HFFc6 (cell line): ENCODE measurements at places on chromosomes 2 and 18. TPM values are rescaled to one million over a fixed set of nuclear protein-coding genes. Genes with fewer than 3 reads are reported as not detected.

DNA sequence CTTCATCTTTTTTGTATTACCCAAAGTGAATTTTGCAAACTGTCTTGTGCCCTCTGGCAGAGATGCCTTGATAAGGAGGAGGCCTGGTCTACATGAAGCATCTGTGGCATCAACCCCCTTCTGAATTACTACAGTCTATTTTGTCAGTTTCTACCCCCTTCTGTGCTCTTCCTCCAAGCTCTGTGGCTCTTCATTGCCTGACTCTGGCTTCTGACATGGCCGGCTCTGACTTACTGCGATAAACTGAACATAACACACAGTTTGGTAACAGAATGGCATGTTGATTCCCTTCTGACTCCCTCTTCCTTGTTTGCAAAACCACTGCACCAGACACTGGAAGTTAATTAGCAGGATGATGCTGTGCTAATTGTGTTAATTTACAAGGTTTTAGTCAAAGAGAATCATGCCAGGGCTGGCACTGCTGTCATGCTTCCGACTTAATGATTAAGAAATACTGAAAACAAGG, 122.5 kb downstream of the FIGN start:
- no peak for DNase-seq

DNA sequence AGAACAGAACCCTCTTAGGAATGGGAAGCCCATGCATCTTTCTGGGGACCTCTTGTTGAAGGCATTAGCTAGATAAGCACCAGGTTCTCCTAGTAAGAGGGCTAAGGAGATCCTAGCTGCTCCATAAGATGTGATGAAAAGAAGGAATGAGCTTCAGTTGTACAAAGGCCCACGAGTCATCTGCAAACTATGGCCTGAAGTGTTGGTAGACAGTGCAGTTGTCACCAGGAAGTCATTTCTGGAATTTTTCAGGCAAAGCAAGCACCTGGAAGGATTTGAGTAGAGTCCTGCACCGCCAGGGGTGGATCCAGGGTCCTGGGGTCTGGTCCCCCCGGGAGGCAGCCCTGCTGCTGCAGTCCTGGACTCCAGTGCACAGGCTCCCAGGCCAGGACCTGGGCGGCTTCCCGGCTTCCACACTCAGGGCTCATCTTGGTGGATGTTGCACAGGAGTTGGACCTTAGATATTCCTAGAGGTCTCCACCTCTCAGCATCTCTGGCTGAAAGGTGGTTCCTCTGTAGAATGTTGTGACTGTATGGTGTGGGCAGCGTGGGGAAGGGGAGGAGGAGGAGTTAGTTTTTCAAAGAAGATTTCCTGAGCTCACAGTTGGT, 85.3 kb downstream of the LDLRAD4 start:
- no peak for DNase-seq

The USP40 gene
- 24.2 to 25.6 TPM (median 24.9 TPM) in 3 replicates for total RNA-seq

The MBD1 gene
- total RNA-seq, result 53.2 to 59.9 TPM (median 56.2 TPM) in 3 replicates

The RNF125 gene
- total RNA-seq, result 0.07 to 0.12 TPM (median 0.11 TPM) in 3 replicates

The SERPINB12 gene
- not detected in 3 replicates for total RNA-seq

The HOXD13 gene
- total RNA-seq, result 0.97 to 1.8 TPM (median 1.4 TPM) in 3 replicates
